ENCODE measurements at places on chromosomes 2 and 18.

- DNase-seq = no peak
Measured at GRCh38 chr2:70771446-70771845, 3.4 kb upstream of the ADD2 start.

GRCh38 chr18:24657444-24657842 is 197.0 kb downstream of the HRH4 start:
- no peak for DNase-seq

GRCh38 chr2:24457696-24458386 is 33.2 kb upstream of the NCOA1 start:
- no peak for DNase-seq

GRCh38 chr18:27985832-27986231 is 191.1 kb downstream of the CDH2 start:
- no peak for DNase-seq

DNA sequence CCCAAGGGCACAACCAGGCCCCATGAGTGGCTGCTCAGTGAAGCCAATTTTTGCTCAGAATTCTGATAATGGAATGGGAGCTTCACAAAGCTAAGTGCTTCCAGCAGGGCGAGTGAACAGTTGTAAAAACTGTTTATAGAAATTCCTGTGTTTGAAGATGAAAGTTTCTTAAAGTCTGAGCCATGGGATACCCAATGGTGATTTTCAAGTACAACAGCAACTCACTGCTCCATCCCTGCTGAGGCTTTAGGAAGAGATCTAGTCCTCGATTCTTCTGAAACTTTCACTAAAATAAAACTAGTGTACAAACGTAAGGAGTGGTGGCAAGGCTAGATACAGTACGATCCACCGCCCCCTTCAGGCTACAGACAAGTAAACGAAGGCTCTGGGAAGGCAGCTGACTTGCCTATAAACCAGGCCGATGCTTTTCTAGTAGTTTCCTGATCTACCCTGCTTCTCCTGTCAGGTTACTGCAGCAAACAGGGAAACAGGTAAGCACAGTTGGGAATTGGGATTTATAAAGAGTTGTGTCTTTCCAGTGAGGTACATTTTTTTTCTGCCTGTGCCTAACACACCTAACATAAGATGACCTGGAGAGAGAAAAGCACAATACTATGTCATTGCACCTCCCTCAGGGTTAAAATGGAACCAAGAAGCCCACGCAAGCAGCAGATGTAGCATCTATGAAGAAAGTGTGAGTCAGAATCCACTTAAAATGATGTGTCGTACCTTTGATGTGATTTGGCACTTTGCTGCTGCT is 108.7 kb downstream of the UXS1 start:
- no peak for DNase-seq

DNA sequence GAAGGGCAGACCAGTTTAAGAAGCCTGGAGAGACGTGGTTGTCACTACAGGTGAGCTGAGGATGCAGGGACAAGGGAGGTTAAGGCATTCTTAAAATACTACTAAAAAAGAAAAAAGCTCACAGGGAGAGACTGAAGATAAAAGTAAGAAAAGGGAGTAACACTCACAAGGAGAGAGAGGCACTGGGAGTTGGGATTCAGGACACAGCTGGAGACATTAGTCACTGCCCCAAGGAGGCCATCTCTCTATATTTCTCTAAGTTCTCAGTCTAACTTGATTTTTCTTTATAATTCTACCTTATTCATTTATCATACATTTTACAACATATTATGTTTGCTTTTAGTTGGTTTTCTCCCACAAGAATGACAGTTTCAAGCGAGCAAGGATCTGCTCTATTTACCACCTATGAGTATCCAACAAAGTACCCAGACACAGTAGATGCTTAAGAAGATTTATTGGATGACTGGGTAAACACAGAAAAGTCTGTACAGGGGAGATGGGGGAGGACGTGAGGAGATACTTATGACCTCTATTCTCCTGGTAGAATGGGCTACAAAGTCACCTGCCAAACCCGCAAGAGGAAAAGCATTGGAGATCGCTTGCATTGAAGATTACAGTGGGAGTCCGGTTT is 2.2 kb downstream of the SERPINE2 start:
- no peak for DNase-seq

DNA sequence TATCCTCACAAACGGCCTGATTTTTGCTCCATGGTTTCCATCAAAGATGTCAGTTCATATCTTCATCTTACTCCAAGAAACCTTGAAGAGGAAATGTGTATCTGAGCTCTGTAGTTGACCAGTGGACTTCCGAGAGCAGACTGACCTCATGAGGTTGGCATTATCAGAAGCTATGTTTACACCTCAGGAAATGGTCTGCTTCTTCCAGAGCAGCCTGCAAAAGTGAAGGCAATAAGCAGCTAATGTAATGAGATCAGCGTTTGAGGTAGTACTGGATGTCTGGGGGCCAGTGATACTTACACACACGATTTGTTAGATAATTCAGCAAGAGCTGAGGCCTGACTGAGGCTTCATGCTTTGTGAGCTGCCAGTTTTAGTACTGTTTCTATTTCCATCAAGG is 189.7 kb downstream of the LRRTM1 start:
- no peak for DNase-seq

- DNase-seq = no peak
Measured at GRCh38 chr2:55087936-55088335, 37.7 kb upstream of the RTN4 start.

DNA sequence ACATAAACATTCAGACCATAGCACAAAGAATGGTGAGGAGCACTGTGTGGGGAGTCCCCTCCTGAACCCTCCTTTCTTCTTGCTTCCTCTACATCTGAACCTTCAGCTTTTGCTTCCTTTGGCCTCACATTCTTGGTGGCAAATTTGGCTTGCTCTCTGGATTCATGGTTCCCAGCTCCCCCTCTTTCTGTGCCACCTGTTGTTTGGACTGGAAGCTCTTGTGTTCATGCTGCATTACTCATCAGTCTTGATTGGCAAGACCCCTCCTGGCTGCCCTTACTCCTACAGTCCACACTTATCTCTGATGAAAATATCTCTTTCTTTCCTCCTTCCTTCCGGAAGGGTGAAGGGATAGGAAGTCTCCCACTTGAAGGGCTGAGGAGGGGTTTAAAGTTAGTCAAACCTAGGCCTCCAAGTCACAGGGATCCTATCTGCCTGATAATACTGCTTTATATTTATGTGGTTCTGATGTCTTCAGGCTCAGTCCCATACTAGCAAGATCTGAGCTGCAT is 70.0 kb downstream of the MYO3B start:
- no peak for DNase-seq

- no peak for DNase-seq
Measured at GRCh38 chr2:165456027-165456426, 13.5 kb upstream of the CSRNP3 start.

- no peak for DNase-seq
Measured at GRCh38 chr2:19224486-19224885, 133.9 kb downstream of the OSR1 start.

- no peak for DNase-seq
Measured at GRCh38 chr18:77251730-77252050, 2.0 kb downstream of the GALR1 start.

GRCh38 chr2:177383935-177384334 is 8.6 kb upstream of the AGPS start:
- no peak for DNase-seq

DNA sequence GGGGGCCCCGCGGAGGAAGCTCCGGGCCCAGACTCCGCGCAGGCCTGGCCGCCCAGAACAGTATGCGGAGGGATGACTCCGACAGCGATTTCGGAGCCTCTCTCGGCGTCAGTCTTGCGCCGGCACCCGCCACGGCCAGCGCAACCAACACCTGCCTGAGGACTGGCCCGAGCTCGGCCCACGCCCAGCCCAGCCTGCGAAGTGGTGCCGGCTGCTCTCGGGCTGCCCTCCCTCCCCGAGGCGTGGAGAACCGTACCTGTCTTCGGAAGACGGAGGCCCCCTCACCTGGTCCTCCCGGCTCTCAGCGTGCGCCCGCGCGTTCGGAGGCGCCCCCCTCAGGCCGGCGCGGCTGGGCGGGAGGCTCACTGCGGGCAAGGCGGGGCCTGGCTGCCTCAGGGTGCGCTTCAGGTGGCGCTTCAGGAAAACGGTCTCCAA is at the start of gene M1AP:
M1AP (minus strand) TSS at position 322 of the 435 bp plus-strand sequence. CDS start 8,055 bp downstream, outside the sequence.
- no peak for DNase-seq

DNA sequence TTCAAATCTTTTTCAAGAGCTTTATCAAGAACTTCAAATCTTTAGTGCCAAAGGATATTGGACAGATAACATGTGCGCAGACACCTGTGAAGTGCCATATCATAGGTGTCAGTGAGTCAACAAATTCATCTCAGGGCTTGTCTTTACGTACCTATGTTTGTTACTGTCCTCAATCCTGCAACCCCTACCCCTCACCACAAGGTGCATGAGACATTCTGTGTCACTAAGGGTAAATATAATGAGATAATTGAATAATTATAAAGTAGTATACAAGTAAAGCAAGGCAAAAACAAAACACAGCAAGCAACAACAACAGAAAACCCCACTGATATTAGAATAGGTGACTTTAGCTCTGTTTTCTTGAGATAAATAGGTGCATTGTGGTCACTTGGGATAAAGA is 1495.8 kb upstream of the TMEFF2 start:
- no peak for DNase-seq

- no peak for DNase-seq
Measured at GRCh38 chr18:8951491-8951890, 151.0 kb upstream of the NDUFV2 start.

- no peak for DNase-seq
Measured at GRCh38 chr18:37298816-37299215, 266.8 kb downstream of the CELF4 start.

GRCh38 chr18:74803769-74804168 is 206.1 kb downstream of the ZNF407 start:
- no peak for DNase-seq

- DNase-seq = no peak
Measured at GRCh38 chr18:6773777-6774176, 44.3 kb downstream of the ARHGAP28 start.

DNA sequence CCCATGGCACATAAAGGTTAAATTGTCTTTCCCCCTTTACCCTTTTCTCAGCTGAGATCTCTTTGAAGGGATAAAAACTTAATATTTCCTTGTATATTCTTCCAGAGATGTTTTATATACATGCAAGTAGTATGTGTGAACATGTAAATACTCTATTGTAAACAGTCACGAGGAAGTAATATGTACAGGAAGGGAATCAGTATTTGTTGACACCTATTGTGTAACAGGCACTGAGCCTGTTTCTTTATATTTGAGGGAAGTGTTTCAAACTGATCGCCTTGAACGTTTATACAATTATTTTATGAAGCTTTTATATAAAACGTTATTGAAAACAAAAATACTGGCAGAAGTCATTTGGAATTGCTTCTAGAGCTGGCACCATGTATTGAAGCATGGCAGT is 13.2 kb downstream of the RALBP1 start:
- DNase-seq = no peak

DNA sequence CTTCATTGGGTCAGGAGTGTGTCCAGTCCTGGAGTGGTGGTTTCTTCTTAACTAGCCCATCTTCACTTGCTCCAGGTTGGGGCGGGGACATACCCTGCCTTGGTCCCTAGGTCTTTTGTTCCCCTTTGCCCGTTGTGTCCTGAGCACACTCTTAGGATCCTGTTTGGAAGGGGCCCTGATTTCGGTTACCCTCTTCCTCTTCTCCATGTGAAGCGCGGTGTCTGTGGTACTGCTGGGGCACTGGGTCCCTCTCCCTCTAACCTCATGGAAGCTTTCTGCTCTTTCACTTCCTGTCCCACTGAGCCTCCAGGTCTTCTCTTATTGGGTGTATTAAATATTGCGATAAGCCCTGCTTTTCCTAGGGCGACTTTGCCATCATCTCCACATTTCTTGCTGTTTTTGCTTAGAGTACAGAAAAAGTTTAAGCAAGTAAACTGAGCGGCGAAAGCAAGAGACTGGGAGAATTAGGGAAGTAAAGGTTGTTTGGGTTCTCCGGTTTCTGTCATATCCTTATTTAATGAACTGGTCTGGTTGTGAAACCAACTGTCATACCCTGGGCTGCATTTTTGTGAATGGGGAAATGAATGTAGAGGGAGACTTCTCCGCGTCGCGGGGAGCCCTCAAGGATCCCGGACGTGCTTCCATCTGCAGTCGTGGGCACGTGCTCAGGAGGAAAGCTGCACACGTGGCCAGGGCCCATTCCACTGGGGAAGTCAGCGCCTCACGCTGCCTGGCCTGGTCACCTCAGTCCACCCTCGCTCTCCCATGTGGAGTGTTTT is 73.8 kb upstream of the B3GNT7 start:
- DNase-seq = no peak

GRCh38 chr18:4193086-4193485 is 262.0 kb downstream of the DLGAP1 start:
- DNase-seq = no peak

- DNase-seq = no peak
Measured at GRCh38 chr18:26803643-26804042, 61.9 kb downstream of the AQP4 start.

- DNase-seq = no peak
Measured at GRCh38 chr18:57529151-57529550, 57.4 kb downstream of the FECH start.

GRCh38 chr2:8202132-8202531 is 479.7 kb upstream of the ID2 start:
- no peak for DNase-seq

DNA sequence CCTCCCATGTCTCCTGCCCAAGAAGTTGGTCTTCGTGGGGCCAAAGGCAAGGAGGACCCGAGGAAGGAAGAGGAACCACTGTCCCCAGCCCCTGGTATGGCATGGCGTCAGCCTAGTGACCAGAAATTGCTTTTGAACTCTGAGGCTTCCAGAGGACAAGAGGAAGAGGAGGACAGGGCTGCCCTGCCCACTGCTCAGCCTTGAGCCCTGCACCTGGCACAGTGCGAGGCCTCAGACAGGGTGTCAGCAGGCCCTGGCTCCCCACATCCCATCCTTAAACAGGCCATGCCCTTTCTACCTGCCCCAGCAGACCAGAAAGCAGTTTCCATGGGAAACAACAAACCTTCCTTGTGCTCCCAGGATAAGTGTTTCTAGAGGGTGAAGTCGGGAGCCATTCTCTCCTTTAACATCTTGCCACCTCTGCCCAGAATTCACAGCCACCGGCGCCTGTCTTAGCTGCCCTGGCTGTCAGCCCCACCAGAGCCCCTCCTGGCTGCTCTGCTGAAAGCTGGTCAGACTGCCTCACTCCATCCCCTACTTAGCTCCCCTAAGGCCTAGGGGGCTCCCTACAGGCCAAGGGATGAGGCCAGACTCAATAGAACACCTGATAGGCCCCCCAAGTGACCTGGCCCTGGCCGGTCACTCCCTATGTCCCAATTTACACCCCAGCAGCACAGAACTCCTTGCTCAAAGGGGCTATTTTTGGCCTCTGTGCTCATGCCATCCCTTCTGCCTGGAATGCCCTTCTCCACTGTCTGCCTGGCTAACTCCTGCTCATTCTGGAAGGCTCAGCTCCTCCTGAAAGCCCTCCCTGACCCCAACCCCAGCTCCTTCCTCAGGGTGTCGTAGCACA is 20.6 kb downstream of the ATOH8 start:
- no peak for DNase-seq

GRCh38 chr18:79046522-79046921 is 22.7 kb upstream of the ATP9B start:
- DNase-seq = no peak

DNA sequence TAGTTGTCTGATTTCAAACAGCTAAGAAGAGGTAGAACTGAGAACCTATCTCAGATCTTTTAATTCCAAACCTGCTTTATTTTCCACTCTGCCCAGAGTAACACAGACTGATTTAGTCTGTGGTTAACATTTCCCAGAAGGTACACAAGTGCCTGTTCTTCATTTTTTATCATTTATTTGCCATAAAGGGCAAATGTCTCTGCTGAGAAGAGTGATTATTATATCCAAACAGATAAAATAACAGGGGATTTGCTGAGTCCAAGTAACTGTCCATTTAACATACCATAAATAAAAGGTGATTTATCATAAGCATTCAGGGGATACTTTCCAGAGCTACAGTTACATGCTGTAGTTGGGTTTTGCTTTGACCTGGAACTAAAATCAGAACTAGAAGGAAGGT is 617.7 kb downstream of the MBD2 start:
- no peak for DNase-seq

Measured in left kidney (tissue), 8 donors.